Prostate gland (tissue), 2 donors: ENCODE measurements at places on chromosomes 7 and 10. TPM values are rescaled to one million over a fixed set of nuclear protein-coding genes. Genes with fewer than 3 reads are reported as not detected.

SORBS1 gene
- 84.6 TPM for total RNA-seq

KAZALD1 gene
- total RNA-seq = 9.8 TPM

PDK4 gene
- total RNA-seq = 61.3 TPM

SEMA3A gene
- total RNA-seq = 1.6 TPM

CYP2W1 gene
- total RNA-seq = 3.1 TPM
